Foreskin melanocyte (primary cell): ENCODE measurements at places on chromosomes 3 and 15.
A peak's percentile ranks its signal among the peaks of the same experiment; 100 is the strongest.

- peak; percentile 90 for DNase-seq
Observed at GRCh38 chr15:47383801-47384200, 333.5 kb upstream of the SEMA6D start.

DNA sequence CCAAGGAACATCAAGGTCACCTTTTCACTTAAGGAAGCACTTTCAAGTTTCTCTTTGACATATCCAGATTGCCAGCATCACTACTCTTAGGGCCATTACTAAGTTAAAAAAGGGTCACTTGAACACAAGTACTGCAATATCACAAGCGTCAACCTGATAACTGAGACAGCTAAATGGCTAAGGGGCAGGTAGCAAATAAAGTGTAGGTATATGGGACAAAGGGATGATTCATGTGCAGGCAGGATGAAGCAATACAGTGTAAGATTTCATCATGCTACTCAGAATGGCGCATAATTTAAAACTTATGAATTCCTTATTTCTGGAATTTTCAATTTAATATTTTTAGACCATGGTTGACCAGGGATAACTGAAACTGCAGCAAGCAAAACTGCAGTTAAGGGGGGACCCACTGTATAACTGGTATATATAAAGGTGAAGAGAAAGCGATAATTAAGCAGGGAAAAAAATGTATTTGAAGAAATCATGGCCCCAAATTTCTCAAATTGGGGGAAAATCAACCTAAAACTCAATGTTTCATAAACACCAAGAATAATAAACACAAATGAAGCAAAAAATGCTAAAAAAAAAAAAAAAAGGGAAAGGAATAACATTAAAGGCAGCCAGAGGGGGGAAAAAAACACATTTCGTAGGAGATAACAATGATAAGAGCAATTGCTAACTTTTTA lies 13.1 kb downstream of the CCR1 start:
- DNase-seq = no peak

DNA sequence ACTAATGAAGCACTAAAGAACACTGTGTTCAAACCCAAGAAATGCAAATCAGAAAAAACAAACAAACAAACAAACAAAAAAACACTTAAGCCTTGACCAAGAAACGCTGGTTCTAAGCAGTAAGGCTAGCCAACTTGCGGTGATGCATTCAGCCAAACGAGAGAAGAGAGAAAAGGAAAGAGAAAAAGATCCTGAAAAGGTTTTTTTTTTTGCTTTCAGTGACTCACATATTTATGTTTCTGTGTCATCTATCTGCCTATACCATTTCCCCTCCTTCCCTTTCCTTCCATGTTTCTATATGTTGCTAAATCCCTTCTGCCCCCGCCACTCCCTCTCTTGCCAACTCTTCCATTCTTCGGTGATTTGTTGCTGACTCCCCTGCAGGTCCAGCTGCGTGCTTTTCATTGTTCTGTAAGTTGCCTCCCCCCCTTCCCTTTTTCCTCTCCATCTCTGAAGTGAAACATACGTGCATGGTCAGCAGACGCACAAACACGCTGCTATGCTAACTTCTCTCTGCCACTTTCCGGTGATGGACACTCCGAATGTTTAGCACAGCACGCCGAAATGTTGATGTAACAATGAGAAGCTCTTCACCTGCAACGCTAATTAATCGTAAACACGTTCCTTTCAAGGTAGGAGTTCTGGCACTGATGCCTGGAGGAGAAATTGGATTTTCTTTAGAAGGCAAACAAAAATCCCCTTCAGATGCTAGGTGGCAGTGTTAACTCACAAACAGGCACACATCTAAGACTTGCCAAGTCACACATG lies 154.4 kb downstream of the TUSC7 start:
- peak; percentile 27 for DNase-seq

DNA sequence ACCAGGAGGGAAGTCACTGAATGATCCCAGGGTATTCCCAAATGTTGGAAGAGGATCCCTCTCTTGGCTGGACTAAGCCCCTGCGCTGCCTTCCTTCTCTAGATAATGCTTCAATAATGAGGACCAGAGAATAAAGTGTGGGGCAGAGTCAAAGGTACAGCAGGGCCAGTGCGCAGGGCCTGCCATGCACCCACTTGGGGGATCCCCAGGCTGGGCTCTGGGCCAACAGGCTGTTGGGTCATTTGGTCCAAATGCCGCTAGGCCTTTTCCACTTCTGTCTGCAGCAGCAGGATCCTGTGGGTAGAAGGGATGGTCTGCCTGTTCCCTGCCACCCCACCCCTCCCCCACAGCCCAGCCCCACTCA lies 5.7 kb upstream of the CLK3 start:
- no peak for DNase-seq

DNA sequence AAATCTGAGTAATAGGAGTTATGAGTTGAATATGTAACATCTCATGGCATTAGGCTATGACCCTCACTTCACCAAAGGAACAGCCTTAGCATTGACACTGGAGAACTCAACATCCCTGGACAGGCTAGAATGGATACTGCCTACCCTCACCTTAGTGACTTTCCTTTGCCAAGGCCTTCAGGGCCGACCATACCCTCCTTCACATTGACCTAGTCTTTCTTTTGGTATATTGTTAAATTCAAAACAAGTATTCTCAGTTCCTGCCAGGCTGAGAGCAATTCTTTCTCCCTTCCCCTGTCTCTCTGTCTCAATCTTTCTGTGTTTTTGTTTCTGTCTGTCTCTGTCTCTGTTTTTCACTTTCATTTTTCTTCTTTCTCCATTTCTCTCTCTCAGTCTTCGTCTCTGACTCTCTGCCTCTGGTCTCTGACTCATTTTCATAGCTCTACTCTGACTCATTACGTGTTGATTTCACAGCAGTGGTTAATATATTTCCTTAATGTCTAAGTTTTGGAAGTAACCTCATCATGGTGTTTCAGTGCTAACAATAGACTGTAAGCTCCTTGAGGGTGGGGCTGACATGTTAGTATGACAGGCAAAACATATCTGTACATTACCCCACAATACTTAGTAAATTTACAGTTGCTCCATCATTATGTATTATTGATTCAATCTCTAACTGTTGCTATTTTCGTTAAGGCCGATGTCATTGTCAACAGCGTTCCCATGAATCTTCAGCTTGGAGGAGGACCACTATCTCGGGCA lies 32.5 kb downstream of the PARP15 start:
- peak; percentile 70 for DNase-seq

- DNase-seq = no peak
Observed at GRCh38 chr15:83109532-83109931, 2.1 kb downstream of the TM6SF1 start.

DNA sequence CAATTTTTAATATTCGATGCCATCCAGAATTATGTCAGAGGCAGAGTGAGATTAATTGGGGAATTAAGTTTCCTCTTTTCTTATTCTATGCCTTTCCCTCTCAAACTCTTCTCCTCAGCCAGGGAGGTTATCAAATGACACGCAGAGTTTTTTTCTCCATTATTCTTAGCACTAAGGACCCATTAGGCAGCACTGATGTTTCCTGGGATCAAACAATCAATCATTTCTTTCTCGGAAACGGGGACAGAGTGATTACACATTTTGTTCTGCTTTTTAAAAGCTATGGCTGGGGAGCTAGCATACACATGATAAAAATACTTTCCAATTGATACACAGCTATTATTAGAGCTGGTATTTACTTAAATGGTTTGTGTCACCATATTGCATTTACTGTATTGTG lies 35.3 kb upstream of the PSMD6 start:
- DNase-seq = no peak

- DNase-seq = no peak
Observed at GRCh38 chr3:55538158-55538557, 51.1 kb upstream of the WNT5A start.

DNA sequence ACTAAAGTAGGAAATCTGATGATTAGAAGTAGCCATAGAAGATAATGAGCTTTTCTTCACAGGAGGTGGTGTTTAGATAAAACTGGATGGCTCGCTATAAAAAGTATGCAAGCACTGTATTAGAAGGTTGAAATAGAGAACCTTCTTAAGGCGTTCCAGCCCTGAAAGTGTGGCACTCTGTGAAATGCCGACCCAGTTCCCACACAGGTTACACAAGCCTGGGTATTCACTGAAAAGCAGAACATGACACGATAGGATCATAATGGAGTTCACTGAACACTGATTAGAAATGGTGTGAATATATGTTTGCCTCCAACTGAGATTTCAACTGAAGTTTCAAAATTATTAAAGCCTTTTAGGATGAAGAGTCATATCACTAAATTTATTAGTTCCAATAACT lies 15.0 kb upstream of the LRRC34 start:
- DNase-seq = no peak

DNA sequence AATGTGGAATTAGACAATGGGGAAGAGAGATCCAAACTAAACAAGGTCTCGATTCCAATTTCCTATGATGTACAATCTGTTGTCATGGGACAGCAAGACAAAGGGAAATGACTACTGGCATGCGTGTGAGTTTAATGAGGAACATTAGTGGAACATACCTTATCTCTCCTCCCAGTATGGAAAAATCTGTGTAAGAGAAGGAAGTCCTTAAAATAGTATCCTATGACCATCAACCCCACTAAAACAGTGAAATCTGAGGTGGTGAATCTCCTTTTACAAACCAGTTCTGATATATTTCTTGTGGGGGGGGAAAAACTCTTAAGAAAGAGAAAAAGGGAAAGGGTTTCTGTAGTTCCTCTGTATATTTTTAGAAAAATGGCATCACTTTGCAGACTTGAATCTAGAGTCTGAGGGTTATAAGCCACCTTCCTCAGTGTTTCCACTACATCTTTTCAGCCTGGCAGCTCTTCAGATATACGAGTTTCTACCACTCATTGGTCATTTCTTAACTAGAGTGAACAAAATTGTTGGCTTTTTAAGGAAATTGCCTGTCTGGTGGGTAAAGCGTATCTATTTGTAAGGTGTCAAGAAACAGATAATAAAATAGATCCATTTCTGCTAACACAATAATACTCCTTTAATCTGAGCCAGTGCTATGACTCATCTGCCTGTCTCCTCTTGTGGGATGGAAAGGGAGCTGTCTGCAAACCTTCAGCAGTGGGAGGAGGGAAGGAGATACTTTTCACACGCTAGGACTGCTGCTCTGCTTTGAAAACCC lies 3.0 kb upstream of the TNFAIP8L3 start:
- DNase-seq = no peak

DNA sequence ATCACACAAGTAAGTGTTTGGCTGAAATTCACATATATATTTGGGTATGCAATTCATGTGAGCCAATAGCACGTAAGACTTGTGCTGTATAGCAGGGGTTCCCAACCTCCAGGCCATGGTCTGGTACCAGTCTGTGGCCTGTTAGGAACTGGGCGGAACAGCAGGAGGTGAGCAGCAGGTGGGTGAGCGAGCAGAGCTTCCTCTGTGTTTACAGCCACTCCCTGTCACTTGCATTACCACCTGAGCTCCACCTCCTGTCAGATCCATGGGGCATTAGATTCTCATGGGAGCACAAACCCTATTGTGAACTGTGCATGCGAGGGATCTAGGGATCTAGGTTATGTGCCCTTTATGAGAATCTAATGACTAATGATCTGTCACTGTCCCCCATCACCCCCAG lies 59.7 kb downstream of the MAP3K13 start:
- no peak for DNase-seq

GRCh38 chr3:185722881-185723280 lies 102.0 kb downstream of the IGF2BP2 start:
- DNase-seq = no peak

DNA sequence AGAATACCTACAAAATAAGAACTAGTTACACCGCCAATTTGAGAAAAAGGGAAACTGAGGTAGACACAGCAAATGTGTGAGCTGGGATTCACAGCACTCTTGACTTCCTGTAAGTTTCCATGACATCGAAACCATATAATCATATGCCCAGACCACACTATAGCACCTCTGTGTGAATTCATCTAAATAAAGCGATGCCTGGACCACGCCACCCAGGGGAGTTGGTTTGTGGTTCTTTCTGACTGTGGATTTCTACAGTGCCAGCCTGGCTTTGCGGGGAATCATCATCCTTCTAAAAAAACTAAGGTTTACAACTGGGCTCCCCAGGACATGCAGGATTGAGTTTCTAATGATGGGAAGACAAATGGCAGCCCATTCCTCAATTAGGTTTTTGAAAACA lies 23.5 kb upstream of the CA12 start:
- DNase-seq = no peak

GRCh38 chr15:31456354-31457060 lies 129.9 kb downstream of the KLF13 start:
- no peak for DNase-seq

DNA sequence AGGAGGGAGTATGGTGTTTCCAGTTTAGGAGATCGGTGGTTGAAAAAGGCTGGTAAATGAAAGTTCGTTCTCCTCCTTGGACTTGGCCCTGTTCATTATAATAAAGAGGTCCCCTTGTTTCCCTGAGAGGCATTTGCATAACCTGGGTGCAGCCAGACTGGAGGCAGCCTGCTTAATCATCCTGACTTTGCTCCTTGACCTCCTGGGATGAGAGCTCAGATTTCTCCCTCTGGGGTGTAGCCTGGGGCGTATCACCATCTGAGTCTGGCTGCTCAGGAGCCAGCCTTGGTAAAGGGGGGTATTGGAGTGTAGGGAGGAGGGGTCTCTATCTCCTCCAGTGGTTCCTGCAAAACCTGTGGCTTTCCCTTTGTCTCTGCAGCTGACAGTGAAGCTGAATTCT lies 21.3 kb upstream of the ACAD9 start:
- no peak for DNase-seq

- peak; percentile 28 for DNase-seq
Observed at GRCh38 chr3:169147238-169148008, 516.1 kb downstream of the MECOM start.

- no peak for DNase-seq
Observed at GRCh38 chr15:31307270-31308184, 19.1 kb upstream of the KLF13 start.

DNA sequence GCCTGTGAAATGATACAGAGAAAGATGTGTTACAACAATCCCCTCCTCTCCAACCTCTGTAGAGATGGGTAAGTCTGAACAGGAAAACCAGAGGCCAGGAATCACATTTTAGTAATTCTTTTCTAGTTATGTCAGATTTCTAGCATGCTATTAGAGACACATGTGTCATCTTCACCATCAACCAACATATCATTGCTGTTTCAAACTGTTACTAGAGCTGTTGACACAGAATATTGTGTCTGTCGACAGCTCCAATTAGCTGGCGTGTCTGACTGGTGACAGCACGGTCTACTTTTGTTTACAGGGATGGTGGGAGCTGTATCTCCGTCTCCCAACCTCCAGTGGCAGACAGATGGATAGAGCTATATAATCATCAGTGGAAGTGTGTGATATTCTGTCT lies 393.2 kb downstream of the SOX2 start:
- no peak for DNase-seq

DNA sequence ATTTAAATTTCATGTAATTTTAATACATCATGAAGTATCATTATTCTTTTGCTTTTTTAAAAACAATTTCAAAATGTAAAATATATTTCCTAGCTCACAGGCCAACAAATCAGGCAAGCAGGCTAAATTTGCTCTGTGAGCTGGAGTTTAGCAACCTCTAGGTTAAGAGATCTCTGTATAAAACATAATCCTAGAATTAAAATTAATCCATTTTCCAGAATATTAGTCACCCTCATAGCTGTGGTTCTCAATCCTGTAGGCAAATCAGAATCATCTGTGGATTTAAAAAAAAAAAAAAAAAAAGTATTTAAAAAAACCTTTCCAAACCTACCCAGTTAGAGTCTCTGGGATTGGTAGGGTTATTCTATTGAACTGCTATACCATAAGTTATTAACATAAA lies 209.7 kb downstream of the MINAR1 start:
- DNase-seq = no peak

- no peak for DNase-seq
Observed at GRCh38 chr3:157499342-157499963, 3.8 kb downstream of the VEPH1 start.

GRCh38 chr15:87661454-87662355 lies 594.8 kb downstream of the NTRK3 start:
- no peak for DNase-seq

- DNase-seq = no peak
Observed at GRCh38 chr15:63500265-63501250, 3.8 kb upstream of the USP3 start.
